ENCODE measurements at places on chromosomes 1 and 21.

DNA sequence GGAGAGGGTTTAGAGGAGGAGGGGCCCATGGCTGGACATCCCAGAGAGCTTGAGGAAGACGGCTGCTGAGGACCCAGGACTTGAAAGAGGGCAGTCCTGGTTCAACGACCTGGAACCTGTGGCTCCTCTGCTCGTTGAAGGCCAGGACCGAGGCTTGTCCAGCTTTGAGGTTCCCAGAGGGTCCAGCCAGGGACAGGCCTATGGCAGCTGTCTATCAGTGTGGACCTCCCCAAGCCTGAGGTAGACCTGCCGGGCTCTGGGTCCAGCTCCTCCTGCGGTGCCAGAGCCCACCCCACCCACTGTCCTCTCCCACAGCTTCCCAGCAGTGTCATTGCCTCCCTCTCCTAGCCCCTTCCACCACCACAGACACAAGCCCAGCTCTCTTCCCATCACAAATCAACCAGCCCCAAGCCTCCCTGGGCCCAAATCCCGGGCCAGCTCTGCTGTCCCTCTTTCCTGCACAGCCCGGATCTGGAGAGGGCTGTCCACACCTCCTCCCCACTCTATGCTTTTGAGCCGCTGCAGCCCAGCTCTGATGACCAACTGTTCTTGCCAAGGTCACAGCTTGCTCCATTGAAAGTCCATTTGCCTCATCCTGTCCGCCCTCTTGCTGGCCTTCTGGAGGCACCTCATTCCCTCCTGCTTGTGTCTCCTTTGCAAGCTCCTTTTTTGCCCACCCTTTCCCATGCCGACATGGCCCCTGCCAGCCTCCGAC is 48.7 kb upstream of the EDN2 start:
- DNase-seq: no peak

- DNase-seq: no peak
Measured at GRCh38 chr1:207463021-207463420, 8.9 kb downstream of the CR2 start.

GRCh38 chr1:186189156-186189555 is 185.9 kb downstream of the TPR start:
- no peak for DNase-seq

DNA sequence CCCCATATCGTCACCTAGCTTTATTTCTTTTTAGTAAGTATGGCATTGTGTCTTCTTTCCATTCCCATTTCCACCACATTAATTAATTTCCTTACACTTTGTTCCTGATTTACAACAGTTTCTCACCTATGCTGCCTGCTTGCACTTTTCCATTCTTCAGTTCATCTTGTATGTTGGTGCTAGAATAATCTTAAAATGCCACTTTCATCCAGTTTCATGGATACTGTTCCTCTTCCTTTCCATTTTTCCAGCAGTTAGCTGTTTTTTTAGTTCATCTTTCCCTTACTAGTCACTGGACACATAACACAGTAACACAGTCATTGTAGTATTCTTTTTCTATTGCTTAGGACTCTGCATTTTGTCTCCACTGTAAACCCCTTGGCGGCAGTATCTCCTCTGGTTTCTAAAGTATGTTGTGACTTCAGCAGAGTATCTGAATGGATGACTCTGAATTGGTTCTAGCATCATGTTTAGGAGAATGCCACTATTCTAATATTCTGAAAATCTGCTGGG is 2.1 kb downstream of the CDC7 start:
- DNase-seq: no peak

GRCh38 chr21:42665026-42665425 is 11.6 kb downstream of the PDE9A start:
- no peak for DNase-seq

DNA sequence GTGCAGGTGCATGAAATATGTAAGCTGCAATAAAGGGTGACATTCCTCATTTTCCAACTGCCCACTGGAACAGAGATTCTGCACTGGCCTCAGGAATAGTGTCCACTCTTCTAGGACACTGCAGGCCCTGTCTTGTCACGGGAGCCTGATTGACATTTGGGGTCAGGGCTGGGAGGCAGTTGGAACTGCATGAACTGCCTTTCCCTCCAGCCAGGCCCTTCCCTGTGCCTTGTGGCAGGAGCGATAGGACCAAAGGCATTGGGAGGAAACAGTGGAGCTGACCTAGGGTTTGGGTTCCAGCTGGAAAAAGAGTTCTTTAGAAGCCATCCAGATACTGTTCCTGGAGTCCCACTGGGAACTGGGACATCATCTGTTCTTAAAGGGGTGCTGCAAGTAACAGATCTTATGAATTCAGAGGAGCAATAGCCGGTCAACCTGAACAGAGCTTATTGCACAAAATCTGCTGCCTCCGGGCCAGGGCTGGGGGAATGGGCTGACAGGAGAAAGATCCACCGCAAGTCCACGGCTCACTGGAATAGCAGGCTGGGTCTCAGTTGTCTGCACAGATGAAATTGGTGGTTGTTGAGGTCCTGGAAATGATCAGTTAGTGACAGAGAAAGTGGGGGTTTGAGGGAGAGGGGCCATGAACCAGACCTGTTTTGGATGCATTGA is 451.7 kb downstream of the CAMTA1 start:
- DNase-seq: no peak

DNA sequence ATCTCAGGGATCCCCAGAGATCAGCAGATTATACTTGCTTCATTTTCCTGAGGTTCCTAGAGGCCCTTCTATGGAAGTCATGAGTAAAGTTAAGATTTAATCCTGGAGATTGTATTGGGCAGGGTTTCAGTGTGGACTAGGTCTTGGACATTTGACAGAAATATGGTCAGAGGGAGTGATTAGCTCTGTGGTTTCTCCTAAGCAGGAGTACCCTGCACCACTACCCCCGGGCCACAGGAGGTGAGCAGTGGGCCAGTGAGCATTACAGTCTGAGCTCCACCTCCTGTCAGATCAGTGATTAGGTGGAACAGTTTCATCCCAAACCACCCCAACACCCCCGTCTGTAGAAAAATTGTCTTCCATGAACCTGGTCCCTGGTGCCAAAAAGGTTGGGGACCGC is 43.2 kb downstream of the PHACTR4 start:
- no peak for DNase-seq

DNA sequence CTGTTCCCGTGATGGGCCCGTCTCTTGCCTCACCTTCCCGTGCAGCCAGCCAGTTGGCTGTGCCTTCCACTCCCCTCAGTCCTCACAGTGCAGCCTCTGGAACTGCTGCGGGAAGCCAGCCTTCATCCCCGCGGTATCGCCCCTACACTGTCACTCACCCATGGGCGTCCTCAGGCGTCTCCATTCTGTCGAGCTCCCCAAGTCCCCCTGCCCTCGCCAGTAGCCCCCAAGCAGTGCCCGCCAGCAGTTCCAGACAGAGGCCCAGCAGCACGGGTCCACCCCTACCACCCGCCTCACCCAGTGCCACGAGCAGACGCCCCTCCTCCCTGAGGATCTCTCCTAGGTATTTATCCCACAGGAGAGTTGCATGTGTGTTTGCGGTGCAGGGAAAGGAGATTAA is 73.5 kb downstream of the UBE4B start:
- DNase-seq: no peak

- DNase-seq: no peak
Measured at GRCh38 chr1:23163395-23163794, 5.3 kb downstream of the LUZP1 start.

GRCh38 chr1:227938911-227939790 is 8.6 kb downstream of the WNT9A start:
- DNase-seq: no peak

DNA sequence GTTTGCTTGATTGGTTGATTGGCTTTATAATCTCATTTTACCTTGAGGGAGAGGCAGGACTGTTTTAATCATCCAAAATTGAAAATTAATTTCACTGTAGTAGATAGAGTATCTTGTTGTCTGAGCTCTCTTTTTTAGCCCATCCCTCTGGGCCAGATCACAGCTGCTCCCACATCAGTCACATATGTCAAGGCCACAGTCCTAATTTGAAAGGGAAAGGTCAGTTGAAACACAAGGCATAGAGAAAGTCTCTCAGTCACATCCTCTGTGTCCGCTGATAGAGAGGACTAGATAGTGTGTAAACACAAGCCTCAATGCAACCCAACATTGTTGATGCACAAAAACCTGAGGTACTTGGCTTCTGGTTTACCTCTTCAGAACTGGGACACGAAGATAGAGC is 6.8 kb downstream of the C1orf74 start:
- no peak for DNase-seq

- no peak for DNase-seq
Measured at GRCh38 chr1:27027575-27028250, 15.1 kb upstream of the TENT5B start.

DNA sequence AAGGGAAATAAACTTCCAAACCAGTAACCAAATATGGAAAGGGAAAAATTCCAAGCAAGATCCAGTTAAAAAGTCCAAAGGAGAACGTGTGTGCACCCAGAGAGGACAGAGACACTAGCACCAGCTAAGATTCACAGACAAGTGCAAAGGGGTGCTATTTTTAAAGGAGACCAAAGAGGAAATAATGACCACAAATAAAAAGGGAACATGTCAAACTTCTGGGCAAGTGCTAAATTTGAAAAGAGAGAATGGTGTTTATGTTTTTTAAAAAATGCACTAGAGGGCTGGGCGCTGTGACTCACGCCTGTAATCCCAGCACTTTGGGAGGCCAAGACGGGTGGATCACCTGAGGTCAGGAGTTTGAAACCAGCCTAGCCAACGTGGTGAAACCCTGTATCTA is 8.6 kb downstream of the JAM2 start:
- DNase-seq: no peak

GRCh38 chr21:38236232-38236631 is 20.6 kb upstream of the KCNJ15 start:
- no peak for DNase-seq

- DNase-seq: peak; percentile 65
Measured at GRCh38 chr1:35707601-35708440, 10.9 kb downstream of the C1orf216 start.

DNA sequence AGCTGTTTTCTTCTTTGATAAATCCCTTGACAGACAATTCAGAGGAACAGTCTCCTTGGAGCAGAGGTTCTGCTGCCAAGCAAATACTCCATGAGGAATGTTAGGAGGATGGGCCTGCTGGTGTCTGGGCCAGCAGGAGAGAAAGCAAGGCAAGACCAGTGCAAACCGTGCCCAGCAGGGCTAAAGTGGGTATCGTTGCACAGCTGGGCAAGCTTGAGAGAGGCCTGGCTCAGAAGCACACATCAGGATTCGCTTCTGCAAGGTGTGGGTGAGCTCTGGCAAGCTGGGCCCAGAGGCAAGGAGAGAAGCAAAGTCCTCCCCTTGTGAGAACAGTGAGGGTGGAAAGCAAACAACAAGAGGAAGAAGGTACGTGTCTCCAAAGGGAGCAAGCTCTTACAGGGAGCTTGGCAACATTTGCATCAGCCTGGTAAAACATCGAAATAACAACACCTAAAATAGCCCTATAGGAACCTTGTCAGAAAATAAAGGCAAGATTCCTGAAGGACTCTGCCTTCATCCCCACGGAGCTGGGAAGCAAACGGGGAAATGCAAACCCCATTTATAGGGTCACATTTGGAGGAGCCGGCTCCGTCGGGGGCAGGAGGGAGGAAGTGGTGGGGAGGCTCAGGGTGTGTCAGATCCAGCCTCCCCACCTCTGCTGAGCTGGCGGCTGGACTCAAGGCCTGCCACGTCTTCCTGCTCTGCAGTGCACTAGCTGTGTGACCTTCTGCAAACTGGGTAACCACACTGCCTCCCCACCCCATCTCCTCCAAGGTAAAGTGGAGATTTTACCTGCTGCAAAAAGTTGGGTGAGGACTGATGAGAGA is 62.3 kb upstream of the HIVEP3 start:
- no peak for DNase-seq

DNA sequence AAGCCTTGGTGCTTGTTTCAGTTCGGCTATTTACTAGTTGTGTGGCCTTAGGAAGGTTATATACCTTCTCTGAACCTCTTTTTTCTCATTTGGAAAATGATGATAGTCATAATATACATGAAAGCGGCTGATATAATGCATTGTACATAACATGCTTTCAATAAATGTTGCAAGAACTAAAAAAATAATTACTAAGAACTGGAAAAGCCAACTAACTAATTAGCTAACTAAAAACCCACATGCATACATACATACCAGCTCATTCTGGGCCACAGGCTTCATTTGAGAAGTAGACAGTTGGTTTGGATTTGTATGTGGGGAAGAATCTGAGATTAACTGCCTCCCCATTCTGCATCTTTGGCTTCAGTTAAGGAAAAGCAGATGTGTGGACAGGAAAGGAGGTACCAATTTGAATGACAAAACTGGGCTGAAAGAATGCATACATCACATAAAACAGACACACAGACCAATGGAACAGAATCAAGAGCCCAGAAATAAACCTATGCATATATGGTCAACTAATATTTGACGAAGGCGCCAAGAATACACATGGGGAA is 217.9 kb downstream of the TM2D1 start:
- no peak for DNase-seq

- DNase-seq: no peak
Measured at GRCh38 chr21:33747420-33747819, 105.1 kb downstream of the ITSN1 start.

- no peak for DNase-seq
Measured at GRCh38 chr1:1788646-1789431, 10.6 kb upstream of the NADK start.

DNA sequence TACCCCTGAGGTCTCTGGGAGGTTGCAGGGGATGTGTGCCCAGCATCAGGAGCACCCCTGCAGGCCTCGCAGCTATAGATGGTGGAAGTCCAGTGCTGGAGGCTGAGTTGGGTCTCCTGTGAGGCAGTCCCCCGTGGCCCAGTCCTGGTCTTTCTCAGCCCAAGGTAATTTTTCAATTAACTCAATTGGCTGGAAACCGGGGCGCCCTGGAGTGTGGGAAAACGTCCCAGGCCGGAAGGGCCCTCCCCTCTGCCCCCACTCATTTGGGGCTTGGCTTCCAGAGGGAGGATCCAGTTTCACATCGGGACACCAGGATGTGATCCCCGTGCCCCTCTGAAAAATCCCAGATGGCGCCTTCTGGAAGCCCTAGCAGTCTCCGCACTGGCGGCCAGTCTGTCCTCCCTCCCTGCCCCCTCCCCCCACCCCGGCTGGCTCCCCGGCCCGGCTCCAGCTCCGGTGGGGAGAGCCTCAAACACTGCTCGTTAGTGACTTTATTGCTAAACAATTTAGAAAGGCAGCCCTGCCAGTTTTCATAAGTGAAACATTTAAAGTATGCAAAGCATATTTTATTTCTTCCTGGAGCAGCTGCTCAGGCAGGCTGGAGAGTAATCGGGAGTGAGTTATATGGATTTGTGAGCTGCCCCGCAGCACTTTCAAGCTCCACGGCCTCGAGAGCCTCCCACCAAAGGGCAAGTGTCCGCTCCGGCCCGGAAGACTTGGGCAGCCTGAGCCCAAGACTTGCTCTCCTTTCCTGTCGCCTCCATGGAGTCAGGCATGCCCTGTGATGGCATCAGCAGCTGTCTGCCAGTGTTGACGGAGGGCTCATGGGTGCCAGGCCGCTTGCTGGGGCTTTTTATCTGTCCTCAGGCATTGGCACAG is 208.2 kb upstream of the TMEM51 start:
- no peak for DNase-seq

- DNase-seq: no peak
Measured at GRCh38 chr1:155005076-155006011, 2.7 kb downstream of the ZBTB7B start.

GRCh38 chr21:26892151-26892550 is 46.9 kb upstream of the ADAMTS1 start:
- no peak for DNase-seq

- DNase-seq: no peak
Measured at GRCh38 chr1:209607102-209607794, 23.7 kb downstream of the CAMK1G start.

GRCh38 chr1:7717748-7718368 is 53.2 kb upstream of the VAMP3 start:
- no peak for DNase-seq

All from NCI-H1930 (cell line).